ENCODE measurements at places on chromosomes 2 and 18.

DNA sequence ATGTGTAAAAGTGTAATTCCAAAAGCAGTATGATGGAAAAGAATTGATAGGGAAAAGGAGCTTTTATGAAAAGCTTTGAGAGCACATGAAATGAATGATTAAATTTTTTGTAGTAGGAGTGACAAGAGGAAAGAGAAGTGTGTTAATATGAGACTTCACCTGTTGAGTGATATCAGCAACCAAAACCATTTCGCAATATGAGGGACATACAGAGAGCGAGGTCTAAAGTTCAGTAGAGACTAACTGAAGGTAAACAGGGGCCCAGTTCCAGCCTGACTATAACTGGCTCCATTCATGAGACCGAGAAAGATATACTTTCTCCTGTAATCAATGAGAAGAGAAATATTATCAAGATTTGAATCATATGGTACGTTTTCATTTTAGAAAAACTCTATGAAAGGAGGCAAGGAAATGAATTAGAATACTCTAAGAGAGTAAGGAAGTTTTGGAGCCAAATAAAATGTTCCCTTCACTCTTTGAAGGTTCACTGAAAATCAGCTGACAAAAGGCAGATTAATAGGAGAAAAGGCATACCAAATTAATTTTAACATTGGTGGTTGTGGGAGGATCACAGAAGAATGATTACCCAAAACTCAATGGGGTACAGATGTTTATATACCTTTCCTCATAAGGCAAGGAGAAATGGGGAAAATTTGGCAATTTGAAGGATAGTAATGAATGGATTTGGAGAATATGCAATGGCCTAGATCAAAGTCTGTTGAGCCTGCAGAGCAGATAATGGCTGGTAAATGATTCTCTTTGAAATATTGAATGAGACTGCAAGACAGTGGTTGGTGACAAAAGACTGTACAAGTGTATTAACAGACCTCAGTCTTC lies 932.2 kb downstream of the TDRD15 start:
- DNase-seq = no peak

GRCh38 chr2:39093218-39093898 lies 27.5 kb downstream of the SOS1 start:
- no peak for DNase-seq

- no peak for DNase-seq
Measured at GRCh38 chr2:120219766-120220165, 3.4 kb downstream of the TMEM185B start.

GRCh38 chr2:174122185-174122584 lies 126.1 kb downstream of the OLA1 start:
- DNase-seq = no peak

DNA sequence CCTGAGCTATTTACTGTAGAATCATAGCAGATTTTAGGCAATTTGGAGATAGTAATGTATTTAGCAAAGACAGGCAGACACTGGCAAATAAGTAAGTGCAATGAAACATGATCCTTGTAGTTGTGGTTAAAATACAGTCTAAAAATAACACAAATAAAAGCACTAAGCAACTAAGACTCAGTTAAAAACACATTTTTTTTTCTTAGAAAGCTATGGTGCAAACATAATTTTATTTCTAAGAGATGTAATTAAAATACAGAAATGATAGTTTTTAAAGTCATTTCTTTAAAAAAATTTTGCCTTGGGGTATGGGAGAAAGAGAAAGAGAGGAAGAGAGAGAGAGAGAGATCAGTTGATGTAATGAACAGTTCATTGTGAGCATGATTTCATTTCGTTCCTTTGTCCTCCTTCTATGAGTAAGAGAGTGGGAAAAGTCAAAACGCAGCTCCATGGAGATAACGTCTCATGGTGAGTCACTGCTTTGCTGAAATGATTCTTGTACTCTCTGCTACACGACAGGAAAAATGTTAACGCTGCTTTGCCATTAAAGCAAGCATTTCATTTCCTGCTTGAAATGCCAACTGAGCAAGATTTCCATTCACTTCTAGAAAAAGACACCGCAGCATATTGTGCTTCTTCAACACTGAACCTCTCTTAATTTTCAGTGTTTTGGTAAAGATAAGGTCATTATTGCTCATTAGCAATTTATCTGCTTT lies 61.3 kb upstream of the PGAP1 start:
- DNase-seq = no peak

Measured in activated gamma-delta T cell treated with anti-CD3 and anti-CD28 coated beads, Interleukin-2, amount 50 U/mL, for 16 hours (primary cell).